ENCODE measurements at places on chromosomes 7 and 10. TPM values are rescaled to one million over a fixed set of nuclear protein-coding genes. Genes with fewer than 3 reads are reported as not detected.

The PNLIPRP3 gene
- not detected for total RNA-seq

The EIF5AL1 gene
- total RNA-seq: 0.08 TPM

The SNX10 gene
- total RNA-seq: 1.3 TPM

The EGR2 gene
- 4.8 TPM for total RNA-seq

The PAOX gene
- total RNA-seq: 2.9 TPM

The HMX3 gene
- total RNA-seq: not detected

The PILRA gene
- total RNA-seq: 2.3 TPM

DNA sequence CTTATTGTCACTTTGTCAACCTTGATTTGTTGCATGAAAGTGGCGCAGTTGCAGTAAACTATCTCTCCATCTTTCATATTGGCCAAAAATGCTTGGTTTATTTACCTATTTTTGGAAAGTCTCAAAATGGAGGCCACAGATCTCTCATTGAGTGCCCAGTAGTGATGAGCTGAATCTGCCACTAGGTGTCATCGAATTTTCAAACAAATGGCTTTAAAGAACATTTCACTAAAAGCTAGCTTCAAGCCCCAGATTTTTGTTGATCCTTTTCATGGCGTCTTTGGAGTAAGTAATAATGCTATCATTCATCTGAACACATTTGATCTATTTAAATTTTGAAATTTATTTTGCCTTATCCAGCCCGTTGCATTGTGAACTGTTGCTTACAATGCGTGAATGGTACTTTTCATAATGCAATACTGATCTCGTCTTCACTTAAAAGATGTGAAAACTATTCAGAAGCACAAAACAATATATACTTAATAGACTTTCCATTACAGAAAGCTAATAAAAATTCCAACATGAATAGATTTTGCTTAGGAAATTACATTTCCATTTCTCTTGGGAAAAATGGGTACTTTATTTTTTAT is 236.2 kb downstream of the DNAJB9 start:
- DNase-seq: no peak

GRCh38 chr10:5963071-5963470 is 14.3 kb downstream of the IL15RA start:
- DNase-seq: peak; percentile 59

DNA sequence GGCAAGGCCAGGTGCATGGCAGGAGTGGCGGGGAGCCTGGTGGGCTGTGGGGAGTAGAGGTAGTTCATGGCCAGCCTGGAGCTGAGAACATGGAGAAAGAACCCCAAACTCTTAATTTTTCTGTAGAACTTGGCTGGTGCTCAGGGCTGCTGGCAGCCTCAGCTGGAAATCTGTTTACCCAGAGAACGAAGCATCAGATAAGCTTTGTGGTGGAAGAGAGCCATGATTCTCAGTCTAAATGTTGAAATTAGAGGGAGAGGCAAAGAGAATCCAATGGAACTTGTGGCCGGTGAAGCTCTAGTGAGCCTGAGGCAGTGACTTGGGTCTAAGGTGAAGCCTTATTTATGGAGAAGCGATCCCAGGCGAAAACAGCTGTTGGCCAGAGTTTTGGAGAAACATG is 126.4 kb downstream of the CCDC3 start:
- no peak for DNase-seq

DNA sequence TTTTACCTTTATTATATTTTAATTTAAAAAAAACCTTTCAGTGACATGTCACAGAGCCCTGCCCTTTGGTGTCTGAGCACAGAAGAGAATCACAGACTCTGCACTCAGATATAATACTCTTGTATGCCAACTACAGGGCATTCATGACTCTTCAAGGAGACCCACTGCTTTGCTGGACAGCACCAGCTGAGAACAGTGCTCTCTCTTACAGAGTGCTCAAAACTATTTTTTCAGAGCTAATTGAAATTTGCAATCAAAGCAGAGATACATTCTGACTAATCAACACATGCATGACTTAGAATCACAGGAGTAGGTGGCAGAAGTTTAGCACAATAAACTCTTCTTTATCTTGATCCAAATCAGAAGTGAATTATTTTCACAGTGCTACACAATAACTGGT is 99.1 kb downstream of the OSBPL3 start:
- DNase-seq: no peak

DNA sequence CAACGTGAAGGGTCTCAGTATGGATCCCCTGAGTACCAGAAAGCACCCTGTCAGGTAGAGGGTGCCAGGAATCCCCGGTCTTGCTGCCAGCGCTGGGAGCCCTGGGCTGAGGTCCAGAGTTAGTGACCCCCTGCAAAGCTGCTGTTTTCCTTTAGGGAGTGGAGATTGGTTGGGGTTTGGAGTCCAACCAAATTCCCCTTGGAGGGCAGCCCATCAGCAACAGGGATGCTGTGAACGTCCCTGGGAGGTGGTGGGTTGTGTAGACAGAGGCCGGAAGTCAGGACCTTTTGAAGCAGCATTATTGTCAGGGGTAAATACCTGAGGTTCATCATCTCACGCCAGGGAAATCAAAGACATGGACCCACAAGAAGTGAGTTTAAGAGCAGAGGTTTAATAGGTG is 104.2 kb downstream of the COL26A1 start:
- DNase-seq: no peak

DNA sequence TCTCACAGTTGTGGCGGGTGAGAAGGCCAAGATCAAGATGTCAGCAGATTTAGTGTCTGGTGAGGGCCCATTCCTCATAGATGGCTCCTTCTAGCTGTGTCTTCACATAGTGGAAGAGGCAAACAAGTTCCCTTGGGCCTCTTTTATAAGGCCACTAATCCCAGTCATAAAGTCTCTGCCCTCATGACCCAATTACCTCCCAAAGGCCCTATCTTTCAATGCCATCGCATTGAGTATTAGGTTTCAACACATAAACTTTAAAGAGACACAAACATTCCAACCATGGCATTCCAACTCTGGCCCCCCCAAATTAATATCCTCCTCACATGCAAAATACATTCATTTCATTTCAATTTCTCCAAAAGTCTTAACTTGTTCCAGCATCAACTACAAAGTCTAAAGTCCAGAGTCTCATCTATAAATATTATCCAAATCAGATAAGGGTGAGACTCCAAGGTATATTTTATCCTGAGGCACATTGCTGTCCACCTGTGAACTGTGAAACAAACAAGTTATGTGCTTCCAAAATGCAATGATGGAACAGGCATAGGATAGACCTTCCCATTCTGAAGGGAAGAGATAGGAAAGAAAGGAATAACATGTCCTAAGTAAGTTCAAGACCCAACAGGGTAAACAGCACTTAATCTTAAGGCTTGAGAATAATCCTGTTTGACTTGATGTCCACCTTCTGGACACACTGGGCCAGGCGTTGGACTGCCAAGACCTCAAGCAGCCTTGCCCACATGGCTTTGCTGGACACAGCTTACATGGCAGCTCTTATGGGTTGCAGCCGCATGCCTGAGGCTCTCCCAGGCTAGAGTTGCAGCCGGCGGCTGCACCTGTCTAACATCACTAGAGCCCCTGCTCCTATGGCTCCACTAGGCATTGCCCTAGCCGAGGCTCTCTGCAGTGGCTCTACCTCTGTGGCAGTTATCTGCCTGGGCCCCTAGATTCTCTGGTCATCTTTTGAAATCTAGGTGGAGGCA is 312.8 kb downstream of the TNS3 start:
- no peak for DNase-seq

DNA sequence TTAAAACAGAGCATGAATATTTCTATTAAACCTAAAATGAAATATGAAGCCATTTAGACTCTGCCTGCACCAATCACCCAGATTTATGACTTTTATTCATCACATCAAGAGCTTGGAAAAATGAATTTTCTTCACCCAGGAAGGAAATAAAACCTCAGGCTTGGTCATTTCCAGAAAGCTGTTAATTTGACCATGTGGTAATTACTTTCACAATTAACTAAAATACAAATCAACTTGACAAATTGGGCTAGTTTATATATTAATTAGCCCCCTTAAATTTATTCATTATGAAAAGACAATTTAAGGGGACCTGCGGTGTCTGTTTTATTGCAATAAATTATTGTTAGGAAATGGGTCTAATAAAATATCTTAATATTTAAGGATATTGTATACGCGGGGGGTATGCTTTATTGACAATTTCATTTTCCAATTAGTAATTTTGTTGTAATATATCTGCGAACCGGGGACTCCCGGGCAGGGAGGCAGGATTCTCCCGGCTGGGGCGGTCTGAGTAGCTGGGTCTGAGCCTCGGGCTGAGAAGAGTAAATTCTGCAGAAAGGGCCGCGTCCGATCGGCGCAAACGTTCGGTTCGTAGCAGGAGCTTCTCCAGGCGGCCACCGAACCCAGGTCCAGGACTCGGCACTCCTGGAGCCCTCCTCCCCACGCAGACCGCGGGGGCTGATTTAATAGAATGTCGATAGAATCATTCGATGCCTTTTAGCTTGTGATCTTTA is 9.4 kb upstream of the MNX1 start:
- no peak for DNase-seq

DNA sequence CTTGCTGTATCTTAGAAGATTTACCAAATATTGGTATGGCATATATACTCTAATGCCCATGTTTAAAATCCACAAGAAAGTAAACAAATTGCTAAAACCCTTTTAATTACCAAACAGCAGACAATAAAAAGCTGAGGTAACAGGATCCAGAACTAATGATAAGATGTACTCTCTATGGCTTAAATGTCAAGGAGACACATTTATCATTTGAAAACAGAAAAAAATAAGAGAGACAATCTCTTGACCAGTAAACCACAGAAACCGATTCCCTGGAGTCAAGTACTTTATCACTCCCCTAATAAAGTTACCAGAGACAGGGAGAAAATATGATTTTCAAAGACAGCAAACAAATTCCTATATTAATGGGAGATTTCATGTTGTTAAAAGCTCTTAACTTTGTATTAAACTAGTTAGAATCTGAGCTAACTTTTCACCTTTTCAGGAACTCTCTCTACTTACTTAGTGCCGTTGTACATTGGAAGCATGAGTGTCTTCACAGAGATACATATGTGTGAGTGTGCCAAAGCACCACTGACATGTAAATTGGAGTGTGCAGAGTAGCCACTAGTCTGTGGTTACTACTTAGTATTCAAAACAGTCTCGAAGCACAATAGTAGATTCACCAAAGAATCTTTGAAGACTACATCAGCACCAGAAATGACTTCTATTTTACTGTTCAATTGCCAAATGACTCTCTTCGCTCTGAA is 44.2 kb downstream of the TSPAN12 start:
- DNase-seq: no peak

DNA sequence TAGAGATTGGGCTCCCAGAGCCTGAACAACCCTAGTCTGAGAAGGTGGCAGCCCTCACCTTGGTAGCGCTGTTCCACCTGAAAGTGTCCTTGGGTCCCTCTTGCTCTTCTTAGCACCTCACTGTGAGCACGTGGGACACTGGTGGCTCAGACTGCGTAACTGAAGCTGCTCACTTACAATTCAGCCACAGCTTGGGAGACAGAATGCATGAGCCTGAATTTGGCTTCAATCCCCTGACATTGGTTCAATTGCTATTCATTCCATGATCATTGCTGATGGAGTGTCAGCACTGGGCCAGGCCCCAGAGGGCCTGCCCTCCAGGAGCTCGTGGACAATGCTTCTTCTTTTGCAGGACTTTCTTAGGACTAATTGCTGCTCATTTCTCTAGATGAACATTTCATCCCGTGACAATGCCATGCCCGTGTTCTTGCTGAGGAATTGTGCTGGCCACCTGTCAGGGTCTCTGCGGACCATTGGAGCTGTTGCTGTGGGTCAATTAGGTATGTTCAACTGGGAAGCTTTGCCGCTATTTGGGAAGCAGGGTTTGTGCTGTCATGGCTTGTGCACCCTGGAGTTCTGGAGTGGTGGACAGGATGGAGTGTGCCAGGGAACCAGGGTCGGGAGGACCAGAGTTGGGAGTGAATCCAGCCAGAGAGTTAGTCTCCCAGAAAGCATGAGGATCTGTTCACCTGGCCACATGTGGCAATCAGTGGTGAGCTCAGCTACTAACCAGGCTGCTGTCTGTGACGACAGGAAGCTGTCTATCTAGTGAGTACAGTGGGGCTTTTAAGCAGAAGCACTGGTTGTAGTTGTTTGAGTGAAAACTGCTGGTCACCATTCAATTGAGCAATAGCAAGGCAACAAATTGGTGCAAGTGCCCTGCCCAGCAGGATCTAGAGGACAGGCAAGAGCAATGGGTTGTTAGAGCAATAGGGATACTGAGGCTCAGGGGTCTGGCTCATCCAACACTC is 105.1 kb downstream of the WDFY4 start:
- DNase-seq: no peak

- no peak for DNase-seq
Measured at GRCh38 chr7:116399819-116400218, 99.7 kb upstream of the CAV2 start.

- no peak for DNase-seq
Measured at GRCh38 chr7:91291902-91292301, 27.7 kb downstream of the FZD1 start.

DNA sequence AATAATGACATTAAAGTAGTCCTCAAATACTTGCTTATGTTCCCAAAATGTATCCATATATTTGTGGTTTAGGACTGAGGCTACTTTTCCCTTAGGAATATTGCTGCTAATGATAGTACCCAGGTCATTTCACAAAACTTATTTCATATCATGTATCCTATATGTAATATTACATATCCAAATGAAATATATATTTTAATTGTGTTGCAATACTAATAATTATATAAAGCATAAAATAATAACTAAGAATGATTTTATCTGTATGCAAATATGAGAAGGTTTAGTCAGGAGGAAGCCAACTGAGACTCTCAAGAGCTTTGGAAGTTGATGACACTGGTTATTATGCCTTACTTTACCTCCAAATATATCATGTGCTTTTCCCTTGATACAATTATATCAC is 231.5 kb upstream of the KLF14 start:
- no peak for DNase-seq

- no peak for DNase-seq
Measured at GRCh38 chr7:82593780-82594179, 150.2 kb upstream of the CACNA2D1 start.

DNA sequence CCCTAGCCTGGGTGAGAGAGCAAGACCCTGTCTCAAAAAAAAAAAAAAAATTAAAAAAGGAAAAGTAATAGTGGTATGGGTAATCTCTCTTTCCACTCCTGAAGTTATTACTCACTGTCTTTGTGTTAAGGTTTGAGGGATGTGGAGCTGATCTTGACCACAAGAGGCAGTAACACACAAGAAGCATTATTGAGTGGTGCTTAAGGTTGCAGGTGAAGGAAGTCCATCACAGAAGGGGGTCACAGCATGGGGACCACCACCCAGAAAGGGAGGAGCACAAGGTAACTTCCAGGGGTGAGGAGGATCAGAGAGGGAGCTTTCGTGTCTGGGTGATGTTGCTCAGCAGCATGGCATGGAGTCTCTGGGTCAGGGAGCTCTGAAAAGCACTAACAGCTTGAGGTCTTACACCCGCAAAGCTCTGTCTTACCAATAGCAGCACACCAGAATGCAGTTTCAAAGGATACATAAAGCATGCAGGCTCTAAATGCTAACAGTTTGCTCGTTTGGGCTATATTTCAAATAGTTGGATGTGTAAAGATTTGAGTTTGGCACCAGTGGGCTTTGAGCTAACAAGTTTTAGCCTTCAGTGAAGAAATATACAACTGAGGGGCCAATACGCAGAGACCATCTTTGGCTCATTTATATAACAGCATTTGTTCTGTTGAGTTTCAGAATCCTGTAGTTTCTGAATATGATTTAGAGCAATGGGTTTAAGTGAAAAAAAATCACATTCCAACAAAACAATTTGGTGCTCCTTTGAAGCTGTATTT is 100.4 kb upstream of the DNAJC1 start:
- no peak for DNase-seq

All from cardiac septum (tissue), 1 donor.